Uterus (tissue), 4 donors: ENCODE measurements at places on chromosomes 4 and X. TPM values are rescaled to one million over a fixed set of nuclear protein-coding genes. Genes with fewer than 3 reads are reported as not detected.

DNA sequence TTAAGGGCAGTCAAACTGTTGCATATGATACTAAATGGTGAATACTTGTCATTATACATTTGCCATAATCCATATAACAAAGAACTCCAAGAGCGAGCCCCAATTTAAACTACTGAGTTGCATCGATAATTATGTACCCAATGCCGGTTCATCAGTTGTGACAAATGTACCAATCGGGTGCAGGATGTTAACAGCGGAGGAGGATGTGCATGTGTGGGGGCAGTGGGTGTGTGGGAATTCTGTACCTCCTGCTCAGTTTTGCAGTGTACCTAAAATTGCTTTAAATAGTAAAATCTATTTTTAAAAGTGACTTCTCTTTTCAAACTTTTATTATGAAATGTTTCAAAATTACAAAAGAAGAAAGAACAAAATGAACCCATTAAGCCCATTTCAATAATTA, 20.8 kb upstream of the CDS1 start:
- H3K4me3 ChIP-seq, result no peak overlapping the region
- DNase-seq, result no peak

The NKRF gene
- 2.3 TPM for total RNA-seq

DNA sequence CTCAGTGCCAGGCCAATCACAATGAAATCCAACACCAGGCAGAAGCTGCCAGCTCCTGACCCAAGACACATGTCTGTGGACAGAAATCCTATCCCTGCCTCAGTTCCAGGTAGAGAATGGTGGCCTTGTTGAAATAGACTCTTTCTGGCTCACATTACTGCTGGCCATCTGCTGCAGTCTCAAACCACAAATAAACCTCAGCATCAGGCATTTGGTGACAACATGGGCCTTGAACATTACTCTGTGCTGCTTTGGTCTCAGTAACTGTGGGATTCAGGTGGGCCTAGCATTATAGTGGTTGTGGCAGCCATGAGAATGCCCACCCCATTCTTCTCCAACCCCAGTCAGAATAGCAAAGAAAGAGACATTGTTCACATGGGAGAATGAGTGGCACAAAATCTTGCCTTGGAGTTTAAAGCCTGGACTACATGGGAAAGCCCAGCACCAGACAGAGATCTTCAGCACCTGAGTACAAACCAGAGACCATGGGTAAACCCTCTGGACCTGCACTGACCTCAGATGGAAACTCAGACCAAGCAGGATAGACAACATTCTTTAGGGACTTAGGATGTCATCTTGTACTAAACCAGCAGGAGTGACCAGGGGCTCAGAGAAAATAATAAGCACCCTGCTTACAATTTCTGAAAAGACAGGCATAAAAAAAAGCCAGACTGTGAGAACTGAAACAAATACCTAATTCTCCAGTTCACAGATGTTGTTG, 50.4 kb upstream of the TRAM1L1 start:
- no peaks in the 10 kb centered on the region for H3K36me3 ChIP-seq
- no peaks in the 10 kb centered on the region for H3K4me1 ChIP-seq
- DNase-seq, result no peak
- H3K27ac ChIP-seq, result no peak overlapping the region
- H3K4me3 ChIP-seq, result no peak overlapping the region

DNA sequence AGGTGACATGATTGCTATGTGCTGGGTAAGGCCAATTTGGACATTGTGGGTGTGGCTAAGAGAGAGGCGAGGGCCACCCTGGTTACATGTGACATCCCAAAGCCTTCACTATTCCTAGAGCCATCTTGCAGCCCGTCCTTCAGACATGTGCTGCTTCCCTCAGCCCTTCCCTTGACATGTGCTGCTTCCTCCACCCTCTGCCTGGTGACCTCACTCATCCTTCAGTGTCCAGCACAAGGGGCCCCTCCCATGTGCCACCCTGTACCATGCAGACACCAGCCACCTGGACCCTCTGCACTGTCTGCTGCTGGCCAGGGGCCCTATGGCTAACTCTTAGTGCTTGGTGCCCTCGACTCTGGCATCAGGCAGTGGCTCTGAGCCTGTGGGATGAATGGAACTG, 27.4 kb downstream of the ADRA2C start:
- H3K36me3 ChIP-seq, result no peaks in the 10 kb centered on the region
- no peak overlapping the region for H3K4me3 ChIP-seq
- no peak for DNase-seq

The CAPN6 gene
- total RNA-seq, result 14.1 TPM

- no peak overlapping the region for H3K4me3 ChIP-seq
- H3K36me3 ChIP-seq, result no peaks in the 10 kb centered on the region
- no peak overlapping the region for H3K27ac ChIP-seq
- H3K27me3 ChIP-seq, result no peaks in the 10 kb centered on the region
- DNase-seq, result no peak
Measured at GRCh38 chrX:153459986-153460385, 10.4 kb downstream of the HAUS7 start.

DNA sequence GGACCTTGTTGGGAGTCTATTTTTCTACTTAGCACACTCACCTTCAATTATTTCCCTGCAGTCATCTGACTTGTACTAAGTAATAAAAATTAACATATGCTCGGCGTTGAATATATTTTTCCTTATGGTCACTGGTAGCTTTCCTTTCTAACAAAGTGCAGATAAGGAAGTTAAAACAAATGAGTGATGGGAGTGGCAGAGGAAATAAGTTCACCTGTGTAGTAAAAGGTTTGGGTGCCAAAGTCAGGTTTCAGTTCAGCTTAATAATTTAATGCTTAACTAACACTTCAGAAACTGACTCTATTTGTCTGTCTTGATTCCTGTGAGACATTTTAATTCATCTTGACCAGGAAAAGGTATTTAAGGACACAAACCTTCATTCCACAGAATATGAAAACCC, 184.4 kb downstream of the PCDH7 start:
- DNase-seq, result no peak
- no peaks in the 10 kb centered on the region for H3K27me3 ChIP-seq
- H3K4me1 ChIP-seq, result no peaks in the 10 kb centered on the region
- no peaks in the 10 kb centered on the region for H3K36me3 ChIP-seq

The SHROOM4 gene
- total RNA-seq, result 11.3 TPM

- no peaks in the 10 kb centered on the region for H3K27me3 ChIP-seq
- DNase-seq, result no peak
- no peak overlapping the region for H3K4me3 ChIP-seq
- H3K27ac ChIP-seq, result no peak overlapping the region
- no peaks in the 10 kb centered on the region for H3K4me1 ChIP-seq
Measured at GRCh38 chr4:156638334-156638733, 333.3 kb downstream of the PDGFC start.

The FAM184B gene
- 0.07 TPM for total RNA-seq

DNA sequence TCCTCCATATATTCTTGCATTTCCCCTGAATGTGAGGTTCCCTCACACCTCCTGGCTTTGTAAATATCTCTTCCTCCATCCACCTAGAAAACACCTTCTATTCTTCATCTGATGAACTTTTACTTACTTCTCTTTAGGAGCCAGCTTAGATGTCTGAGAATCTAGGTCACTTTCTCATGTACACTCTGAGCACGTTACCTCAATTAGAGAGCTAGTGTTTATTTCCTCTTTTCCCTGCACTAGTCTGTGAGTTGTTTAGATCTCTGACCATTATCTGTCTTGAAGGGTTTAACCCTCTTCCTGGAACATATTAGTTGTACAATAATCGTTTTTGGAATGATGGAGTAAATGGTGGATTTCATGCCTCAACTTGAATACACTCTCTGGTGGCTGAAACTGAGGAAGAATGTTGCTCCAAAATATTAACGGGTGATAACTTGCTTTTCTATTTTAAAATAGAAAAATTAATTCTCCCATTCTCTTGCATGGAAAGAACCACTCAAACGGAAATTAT, 8.5 kb upstream of the NEIL3 start:
- no peak overlapping the region for H3K27ac ChIP-seq
- no peak for DNase-seq
- H3K27me3 ChIP-seq, result no peaks in the 10 kb centered on the region

DNA sequence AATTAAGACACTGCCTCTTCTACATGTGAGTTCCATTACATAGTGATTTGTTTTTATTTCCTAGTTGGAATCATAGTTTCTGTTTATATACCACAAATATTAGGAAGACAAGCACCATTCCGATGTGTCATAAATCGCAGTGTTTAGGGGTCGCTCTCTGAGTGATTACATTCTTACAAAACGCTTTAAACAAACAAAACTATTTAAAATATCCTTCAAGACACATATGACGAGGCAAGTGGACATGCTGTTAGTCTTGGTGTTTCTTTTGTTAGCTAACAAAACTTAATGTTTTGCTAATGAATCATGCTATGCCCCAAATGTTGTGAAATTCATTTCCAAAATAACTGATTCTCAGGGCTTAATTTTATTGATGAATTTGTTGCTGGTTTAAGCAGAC, 1219.3 kb upstream of the PRKX start:
- no peak overlapping the region for H3K4me3 ChIP-seq
- DNase-seq, result no peak
- H3K4me1 ChIP-seq, result no peaks in the 10 kb centered on the region
- no peaks in the 10 kb centered on the region for H3K27me3 ChIP-seq

- no peak for DNase-seq
- H3K4me1 ChIP-seq, result no peaks in the 10 kb centered on the region
- no peaks in the 10 kb centered on the region for H3K36me3 ChIP-seq
- H3K27ac ChIP-seq, result no peak overlapping the region
- no peak overlapping the region for H3K4me3 ChIP-seq
Measured at GRCh38 chr4:88518911-88519310, 4.7 kb downstream of the PYURF start.

The DCX gene
- total RNA-seq, result not detected

The WWC2 gene
- total RNA-seq, result 41.5 TPM

The TIMM8A gene
- total RNA-seq, result 7.0 TPM

The CABS1 gene
- total RNA-seq, result 0.28 TPM

DNA sequence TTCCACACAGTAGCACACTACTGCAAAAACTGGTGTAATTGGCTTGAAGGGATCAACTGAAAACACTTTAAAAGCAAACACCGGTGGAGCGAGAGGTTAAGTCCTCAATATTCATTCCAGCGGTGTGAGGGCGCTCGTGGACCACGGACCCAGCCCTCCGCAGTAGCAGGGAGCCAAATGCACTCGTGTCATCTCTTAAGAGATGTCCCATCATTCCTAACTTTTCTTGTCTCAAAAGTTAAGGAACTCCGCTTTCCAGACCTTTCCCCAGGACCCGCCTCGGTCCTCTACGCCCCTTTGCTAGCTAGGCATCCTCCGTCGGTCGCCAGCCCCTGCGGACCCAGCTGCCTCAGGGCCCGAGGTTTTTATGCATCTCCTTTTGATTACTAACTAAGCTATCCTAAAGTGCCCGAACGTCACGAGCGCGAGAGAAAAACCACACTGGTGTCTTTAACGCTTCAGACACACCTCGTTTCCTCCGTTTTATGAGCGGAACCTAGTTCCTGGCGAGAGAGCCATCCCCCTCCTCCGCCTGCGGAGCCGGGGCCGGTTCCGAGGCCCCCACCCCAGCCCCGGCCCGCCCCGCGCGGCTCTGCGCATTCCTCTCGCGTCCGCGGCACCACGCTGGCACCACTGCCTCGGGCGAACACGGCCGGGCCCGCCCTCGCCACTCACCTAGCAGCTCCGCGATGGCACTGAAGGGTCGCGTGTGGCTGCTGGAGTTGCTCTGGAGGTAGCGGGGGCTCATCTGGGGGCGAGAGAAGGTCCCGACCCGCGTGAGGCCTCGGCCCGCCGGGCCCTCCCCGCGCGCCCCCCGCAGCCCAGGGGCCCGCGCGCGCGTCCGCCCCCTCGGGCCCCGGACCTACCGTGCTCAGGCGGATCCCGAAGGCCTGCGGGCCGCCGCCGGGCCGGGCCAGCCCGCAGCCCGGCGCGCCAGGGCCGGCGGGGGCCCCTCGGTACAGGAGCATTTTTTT, 723 bp downstream of the MORC4 start:
- no peaks in the 10 kb centered on the region for H3K4me1 ChIP-seq
- H3K27me3 ChIP-seq, result no peaks in the 10 kb centered on the region
- peak overlapping the region; percentile 89 for H3K27ac ChIP-seq

DNA sequence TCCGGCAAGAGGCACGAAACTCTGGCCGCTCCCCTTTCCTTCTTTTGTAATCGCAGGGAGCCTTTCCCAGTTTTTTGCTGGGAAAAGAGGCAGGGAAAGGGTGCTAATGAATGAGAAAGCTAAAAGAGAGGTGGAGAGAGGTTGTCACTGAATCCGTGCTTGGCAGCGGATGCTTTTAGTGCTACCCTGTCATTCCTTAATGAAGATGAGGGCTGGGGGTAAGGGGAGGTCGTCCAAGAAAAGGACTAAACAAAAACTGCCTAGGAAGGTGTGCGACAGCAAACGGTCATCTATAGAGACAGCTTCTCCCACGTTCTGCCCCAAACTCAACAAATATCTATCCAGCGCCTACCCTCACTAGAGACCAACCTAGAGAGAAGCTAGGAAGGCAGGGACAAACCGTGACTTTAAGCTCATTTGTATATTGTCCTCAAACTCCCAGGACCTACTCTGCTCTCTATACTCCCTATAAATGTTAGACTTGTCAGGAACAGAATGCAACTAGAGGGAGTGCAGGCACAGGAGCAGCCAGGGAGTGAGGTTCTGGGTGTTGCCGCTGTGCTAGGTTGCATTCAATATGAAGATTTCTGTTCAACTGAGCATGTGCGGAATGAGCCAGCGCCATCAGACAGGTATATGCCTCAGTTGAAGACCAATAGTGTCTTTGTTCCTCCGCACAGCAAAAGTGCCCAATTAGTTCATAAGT, 777 bp upstream of the CASK start:
- DNase-seq, result no peak
- peak overlapping the region; percentile 40 for H3K4me3 ChIP-seq
- H3K27ac ChIP-seq, result peak overlapping the region; percentile 89
- no peaks in the 10 kb centered on the region for H3K4me1 ChIP-seq
- no peaks in the 10 kb centered on the region for H3K27me3 ChIP-seq

DNA sequence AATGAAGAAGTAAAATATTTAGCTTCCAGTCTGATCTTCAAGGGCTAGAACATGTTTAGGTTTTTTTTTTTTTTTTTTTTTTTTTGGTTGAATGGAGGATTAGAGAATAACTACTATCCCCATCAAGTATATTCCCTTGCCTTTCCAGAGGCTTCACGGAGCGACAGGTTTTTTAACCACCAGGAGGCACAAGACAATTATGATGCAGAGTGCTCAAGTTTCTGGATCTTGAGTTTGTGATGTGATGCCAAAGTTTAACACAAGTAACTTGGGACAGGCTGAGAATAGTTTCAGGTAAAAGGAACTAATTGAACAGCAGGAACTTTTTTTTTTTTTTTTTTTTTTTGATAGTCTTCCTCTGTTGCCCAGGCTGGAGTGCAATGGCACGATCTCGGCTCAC, 30.3 kb downstream of the CCNI start:
- H3K4me3 ChIP-seq, result no peak overlapping the region
- no peaks in the 10 kb centered on the region for H3K27me3 ChIP-seq
- no peaks in the 10 kb centered on the region for H3K36me3 ChIP-seq
- no peak for DNase-seq
- no peak overlapping the region for H3K27ac ChIP-seq

GRCh38 chr4:26298198-26298947, 22.4 kb upstream of the RBPJ start:
- H3K4me1 ChIP-seq, result no peaks in the 10 kb centered on the region
- H3K27ac ChIP-seq, result peak overlapping the region; percentile 41
- no peaks in the 10 kb centered on the region for H3K27me3 ChIP-seq

The VSIG4 gene
- total RNA-seq, result 18.9 TPM
